ENCODE measurements at places on chromosomes 2 and 18. TPM values are rescaled to one million over a fixed set of nuclear protein-coding genes. Genes with fewer than 3 reads are reported as not detected.

- DNase-seq, result no peak
Observed at GRCh38 chr2:177585234-177585863, 192.8 kb downstream of the AGPS start.

DNA sequence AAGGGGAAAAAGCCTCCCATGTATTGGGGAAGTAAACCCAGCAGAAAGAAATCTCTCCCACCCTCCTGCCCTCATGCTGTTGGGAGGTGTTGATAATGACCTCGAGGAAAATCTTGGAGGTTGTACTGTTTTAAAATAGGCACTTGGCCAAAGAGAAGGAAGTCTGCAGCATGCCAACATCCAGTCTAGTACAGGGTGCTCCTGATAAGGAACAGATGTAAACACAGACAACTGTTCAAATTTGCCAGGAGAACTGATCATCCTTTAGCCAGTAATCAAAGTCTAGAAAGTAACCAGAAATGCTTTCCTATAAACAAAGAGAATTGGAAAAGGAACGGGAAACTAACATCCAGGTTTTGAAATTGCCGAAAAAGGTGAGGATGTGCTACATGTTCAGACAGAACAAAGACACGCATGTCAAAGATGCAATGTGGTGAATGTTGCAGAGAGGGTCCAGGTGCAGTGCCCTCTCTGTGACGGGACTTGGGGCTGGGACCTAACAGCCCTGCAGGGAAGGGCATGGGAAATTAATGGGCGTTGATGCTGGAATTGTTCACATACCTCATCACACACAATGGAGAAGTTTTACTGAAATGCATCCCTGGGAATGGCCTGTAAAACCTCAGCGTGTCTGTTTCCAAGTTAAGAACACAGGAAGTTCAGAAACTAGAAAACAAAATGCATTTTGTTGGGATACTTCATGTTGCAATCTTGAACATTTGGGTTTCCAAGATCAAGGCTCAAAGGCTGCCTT lies 125.7 kb upstream of the RND3 start:
- DNase-seq, result no peak

DNA sequence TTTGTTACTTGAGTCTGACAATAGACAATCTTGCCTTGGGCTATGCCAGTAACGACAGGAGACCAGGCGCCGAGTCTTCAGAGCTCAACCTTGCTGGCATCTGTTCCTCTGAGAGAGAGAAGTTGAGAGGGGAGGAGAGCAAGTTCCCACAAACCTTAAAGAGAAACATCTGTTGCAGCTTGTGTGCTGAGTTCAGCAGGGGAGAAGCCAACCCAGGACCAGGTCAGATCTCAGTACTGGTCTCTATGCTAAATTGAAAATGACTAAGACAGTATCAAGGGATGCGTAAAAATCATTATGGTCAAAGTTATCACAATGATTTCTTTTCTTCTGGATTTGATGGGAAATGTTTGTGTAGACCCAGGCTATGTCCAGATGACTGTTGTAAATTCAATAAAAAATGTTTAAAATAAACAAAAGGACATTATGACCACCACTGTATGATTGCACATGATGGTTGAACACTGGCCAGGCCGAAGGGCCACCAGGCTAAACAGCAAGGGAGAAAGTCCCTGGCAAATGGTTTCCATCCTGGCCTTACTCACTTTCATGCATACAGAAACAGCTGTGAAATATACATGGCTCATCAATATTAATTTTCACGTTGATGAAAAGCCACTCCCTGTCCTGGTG lies 100.3 kb upstream of the PMAIP1 start:
- no peak for DNase-seq

DNA sequence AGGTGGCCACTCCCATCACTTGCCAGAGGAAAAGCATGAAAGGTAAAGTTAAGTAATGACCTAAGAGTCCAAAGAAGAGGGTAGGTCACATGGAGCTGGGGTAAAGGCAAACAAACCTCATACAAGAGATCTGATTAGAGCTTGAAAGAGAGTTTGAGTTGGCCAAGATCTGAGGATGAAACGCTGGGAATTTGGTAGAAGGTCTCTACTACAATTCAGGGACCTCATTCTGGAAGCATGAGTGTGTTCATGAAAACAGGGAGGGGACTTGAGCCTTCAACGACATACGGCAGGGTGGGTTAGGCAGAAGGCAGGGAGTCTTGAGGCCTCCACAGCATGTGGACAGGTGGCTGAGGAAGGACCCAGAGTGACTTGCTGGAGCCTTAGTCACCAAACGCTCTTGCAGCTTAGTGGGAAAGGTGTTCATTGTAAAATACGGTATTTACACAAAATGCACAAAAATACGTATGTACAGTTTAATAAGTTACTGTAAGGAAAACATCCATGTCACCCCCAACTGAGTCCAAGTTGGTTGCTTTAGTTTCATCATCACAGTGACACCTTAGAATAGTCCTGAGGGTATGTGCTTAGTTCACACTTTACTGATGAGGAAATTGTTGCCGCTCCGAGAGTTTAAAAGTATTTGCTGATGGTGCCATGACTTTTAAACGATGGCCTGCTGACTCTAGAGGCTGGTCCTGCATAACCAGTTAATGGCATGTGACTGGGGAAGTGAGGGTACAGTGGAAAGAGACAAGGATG lies 5.0 kb upstream of the FARP2 start:
- no peak for DNase-seq

DNA sequence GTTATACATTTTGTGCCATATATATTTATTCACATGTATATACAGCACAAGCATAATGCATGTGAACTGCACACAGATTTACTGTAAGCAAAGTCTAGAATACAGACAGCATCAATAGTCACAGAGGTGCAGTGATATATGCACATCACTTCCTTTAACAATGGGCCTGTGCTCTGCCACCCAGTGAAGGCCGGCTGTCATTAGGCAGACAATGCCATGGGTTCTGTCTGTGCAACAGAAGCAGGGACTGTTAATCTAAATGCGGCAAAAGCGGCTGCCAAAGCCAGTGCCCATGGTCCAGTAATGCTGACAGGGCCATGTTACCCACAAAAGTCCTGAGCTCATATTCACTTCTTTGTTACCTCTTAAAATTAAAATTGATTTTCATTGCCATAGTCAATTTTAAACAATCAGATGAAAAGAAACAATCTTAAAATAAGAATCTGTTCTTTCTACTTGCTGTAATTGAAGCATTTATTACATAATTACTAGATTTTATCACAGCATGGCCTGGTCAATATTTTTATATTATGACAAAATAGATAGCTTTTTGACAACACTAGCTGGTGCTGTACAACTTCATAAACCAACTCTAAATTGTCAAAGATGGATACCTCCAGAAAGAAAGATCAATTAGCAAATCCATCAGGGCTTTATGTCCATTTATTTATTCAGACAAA lies 232.0 kb downstream of the STK39 start:
- no peak for DNase-seq

- DNase-seq, result no peak
Observed at GRCh38 chr2:12915787-12916186, 199.1 kb downstream of the TRIB2 start.

- DNase-seq, result no peak
Observed at GRCh38 chr2:159151198-159152127, 135.0 kb downstream of the WDSUB1 start.

DNA sequence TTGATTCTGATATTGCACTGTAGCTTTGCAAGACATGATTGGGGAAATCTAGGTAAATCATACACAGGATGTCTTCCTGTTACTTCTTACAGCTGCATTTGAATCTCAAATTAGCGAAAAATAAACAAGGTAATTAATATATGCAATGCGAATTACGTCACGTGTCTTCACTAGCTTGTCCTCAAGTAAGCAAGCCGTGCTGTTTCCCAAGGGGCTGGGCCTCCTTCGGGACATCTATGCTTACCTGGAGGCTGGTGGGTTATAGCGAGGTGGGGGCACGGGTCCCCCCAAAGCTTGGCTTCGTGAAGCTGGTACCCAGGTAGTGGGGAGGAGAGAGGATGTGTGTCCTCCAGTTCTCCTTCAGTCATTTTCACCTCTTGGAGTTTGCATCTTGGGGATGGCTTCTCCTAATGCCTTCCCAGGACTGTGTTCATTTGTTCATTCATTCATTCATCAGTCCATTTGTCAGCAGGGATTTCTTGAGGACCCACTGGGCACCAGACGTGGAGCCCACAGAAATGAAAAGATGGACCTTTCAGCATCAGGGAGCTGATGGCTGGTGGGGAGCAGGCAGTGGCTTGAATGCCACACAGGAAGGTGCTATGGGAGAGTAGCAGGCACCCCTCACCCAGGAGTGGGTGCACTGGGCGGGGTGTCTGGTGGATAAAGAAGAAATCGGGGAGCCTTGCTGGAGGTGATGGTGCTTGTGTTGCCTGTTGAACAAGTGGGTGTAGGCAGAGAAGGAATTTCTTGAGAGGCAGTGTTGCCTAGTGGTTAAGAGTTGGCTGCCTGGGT lies 155.1 kb downstream of the GLI2 start:
- DNase-seq, result no peak

DNA sequence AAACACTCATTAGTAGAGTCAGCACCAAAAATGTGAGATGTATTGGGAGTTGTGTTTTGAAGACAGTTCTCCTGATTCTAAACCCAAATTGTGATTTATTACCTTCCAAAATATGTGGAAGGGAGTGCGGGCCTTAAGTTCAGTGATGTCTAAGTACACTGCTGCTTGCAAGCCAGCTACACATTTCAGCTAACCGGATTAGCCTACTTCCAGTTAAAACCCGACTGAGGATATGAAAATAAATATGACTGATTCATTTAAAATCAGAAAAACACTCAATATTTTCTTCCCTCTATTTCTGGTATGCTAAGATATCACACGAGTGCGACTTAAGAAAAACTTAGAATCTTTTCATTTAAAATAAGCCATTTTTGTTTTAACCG lies 907 bp downstream of the FHL2 start:
- DNase-seq, result no peak

- no peak for DNase-seq
Observed at GRCh38 chr2:126990200-126990599, 91.5 kb downstream of the TEX51 start.

- no peak for DNase-seq
Observed at GRCh38 chr18:42901161-42901560, 214.3 kb downstream of the RIT2 start.

- DNase-seq, result no peak
Observed at GRCh38 chr2:43218155-43218701, 8.2 kb downstream of the ZFP36L2 start.

DNA sequence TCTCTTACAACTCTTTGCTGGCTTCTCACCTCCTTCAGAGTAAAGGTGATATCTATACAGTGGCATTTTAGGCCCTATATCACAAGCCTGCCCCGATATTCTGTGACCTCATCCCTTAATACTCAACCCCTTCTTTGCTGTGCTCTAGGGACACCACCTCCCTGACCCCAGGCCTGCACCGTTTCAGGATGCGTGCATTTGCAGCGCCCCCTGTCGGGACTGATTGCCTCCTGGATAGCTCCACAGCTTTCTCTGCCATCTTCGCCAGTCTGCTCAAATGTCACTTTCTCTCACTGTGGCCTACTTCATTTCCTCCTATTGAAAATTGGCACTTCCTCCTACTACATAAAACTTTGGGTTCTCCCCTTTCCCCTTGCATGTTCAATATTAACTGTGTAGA lies 289.6 kb downstream of the SOCS6 start:
- no peak for DNase-seq

GRCh38 chr2:22329211-22330154 lies 1055.5 kb upstream of the KLHL29 start:
- no peak for DNase-seq

The COLEC11 gene
- total RNA-seq, result 0.33 TPM

The CCT4 gene
- total RNA-seq, result 146 TPM

The SERPINB12 gene
- total RNA-seq, result 15.5 TPM

The CCDC93 gene
- 36.7 TPM for total RNA-seq

Data from type B pancreatic cell (in vitro differentiated cells).